Ecto neural progenitor cell (in vitro differentiated cells): ENCODE measurements at places on chromosomes 16 and 17.

DNA sequence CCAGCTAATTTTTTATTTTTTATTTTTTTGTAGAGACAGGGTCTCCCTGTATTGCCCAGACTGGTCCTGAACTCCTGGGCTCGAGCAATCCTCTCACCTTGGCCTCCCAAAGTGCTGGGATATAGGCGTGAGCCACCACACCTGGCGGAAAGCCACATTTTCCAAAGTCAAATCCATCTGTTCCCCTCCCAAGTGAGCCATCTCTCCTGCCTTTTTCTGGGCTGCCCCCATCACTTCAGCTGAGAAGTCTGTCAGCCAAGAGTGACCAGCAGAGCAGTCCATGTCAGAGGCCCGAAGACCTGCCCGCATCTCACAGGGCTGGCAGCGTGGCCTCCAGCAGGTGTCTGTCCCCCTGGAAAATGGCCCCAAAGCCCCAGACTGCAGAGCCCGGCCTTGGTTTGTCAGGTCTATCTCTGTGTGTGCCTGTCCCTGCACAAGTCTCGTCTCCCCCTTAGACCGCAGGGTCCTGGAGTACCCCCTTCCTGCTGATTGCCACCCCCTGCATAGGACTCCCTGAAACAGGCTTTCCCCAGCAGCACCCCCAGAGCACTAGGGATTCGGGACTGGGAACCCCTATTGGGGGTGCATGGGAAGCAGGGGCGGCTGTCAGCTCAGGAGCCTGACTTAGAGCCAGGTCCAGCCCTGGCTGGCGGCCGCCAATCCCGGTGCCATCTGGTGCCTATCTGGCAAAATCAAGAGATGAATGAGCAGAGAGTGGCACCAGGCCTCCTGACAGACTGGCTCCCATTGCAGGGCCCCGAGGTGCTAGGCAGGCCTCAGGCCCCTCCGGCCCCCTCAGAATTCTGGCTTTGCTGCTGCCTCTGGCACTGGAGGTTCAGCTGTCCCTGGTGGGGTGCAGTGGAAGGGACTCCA, 7.8 kb downstream of the TTYH2 start:
- no peak for DNase-seq

- no peak for DNase-seq
Measured at GRCh38 chr17:14359163-14360020, 58.5 kb downstream of the HS3ST3B1 start.

DNA sequence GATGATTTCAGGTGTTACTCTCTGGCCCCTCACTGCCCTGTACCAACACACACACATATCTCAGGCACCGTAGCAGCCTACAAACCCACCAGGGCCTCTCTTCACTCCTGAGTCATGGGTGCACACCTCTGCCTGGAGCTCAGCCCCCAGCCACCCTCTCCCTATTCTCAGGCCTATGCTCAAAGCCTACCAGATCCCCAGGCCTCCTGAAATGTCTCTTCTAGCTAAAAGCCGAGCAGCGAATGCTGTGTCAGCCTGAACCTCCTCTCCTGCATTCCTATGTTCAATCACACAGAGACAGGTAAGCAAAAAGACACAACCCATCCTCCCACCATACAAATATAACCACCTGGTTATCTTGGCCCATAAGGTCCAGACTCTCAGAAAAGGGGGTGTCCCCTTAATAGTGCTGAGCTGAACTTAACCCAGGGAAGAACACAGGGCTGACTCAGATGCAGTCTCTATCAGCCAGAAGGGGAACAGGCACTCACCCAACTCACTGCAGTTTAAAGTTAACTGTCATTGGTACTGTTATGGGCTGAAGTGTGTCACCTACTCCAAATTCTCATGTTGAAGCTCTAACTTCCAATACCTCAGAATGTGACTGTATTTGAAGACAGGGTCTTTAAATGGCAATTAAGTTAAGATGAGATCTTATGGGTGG, 62.0 kb upstream of the TEKT3 start:
- DNase-seq, result no peak

DNA sequence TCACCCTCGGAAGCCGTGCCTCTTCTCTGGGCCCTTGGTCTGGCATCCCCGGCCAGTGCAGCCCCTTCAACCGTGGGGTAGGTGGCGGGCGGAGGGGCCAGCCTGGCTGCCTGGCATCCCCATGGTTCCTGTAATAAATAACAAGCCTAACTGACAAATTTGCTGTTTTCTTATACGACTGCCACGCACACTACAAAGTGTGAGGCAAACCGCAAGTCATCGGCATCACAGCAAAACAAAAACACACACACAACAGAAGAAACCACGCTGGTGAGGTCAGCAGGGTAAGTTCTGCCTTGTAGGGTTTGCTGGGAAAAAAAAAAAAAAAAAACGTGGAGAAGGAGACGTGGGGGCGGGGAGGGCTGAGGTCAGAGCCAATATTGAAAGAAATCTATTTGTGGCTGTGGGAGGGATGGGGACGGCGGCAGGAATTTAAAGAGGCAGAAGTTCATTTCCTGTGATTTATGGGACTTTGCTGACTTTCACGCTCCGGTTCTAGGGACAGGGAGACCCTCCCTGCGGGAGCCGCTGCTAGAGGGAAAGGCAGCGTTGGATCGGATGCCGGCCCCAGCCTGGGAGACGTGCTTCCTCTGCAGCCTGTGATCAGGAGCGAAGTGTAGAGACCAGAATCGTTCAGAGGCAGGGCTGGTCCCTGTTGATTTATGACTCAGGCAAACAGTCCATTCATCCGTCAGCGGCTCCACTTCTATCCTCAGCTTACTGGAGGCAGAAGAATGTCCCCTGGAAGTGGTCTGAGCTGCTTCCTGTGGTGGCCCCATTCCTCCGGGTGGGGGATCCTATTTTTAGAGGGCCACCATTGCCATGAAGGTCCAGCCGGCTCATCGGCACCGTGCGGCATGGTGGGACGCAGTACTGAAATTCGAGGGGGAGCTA, 162.8 kb downstream of the FOXL1 start:
- no peak for DNase-seq

- peak; percentile 98 for DNase-seq
Measured at GRCh38 chr17:15341385-15341849, at the start of gene TEKT3. TEKT3 (minus strand) TSS chr17:15341597; CDS start chr17:15331585, 10,012 bp downstream.

DNA sequence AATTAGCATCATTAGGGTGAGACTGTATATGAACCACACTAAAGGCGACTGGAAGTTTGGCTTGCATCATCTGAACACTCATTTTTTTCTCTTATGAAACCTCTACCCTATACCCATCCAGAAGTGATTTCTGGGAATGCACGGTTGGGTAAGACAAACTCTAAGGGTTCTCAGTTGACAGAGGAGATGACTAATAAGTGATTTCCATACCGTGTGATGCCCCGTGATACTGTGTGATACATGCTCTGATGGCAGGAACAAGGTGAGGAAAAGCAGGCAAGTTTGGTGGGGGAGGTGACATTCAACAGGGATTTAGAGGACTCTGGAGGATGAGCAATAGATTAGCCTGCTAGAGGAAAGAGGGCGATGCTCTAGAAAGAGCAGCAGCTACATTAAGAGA, 156.4 kb upstream of the CCL2 start:
- DNase-seq, result peak; percentile 17

- no peak for DNase-seq
Measured at GRCh38 chr17:4199818-4200402, 56.9 kb downstream of the CYB5D2 start.

DNA sequence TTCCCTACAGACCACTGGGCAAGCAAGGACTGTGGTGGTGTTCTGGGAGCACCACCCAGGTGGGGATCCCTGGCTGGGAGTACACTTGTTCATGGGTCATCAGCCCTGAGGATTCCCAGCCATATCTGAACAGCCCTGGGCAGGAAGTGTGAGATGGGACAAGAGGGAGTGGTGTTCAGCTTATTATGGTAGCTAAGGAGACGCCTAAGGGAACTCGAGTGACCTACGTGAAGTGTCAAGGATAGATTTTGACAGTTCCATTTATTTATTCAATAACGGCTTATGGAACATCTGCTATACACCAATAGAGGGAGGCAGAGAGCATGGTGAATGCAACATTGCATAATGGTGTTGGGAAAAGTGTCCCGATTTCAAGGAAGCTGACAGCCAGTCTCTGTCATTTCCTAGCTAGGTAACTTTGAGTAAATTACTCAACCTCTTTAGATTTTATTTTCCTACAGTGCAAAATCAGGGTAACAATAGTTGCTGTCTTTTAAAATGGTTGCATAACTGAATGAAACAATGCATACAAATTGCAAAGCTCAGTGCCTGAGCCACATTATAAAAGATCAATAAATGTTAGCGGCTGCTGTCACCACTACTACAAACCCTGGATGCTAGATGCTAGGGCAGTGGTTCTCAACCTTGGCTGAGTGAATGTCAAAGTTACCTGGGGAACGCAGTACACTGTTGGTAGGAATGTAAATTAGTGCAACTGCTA, 534.1 kb downstream of the GRIN2A start:
- no peak for DNase-seq

DNA sequence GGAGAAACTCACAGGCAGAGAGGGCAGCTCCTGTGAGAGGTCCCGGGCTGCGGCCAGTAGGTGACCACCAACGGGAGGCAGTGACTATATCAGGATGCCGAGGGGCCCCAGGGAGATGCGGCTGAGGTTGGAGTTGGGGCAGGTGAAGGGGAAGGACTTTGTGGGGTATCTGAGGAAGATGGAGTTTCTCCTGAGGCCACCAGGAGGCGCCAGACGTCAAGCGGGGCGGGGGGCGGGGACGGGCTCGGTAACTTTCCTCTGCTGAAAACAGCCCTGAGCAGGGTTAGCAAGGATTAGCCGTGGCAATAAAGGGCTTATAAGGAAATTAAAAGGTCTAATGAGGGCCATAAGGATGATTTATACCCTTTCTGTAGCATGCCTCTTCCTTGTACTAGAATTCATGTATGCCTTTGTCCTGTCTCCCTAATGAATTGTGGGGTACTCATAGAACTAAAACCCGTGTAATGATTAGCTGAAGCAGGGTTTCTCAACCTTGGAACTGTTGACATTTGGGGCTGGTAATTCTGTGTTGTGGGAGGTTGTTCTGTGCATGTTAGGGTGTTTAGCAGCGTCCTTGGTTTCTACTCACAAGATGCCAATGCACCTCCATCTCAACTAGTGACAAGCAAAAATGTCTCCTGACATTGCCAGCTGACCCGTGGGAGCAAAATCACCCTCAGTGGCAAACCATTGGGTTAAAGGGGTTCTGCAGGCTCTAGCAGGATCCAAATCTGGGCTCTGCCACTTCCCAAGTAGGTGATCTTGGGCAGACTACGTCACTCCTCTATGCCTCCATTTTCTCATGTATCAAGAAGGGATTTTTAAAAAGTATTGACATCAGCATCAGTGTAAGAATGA, 74.8 kb upstream of the GRIN2A start:
- DNase-seq, result peak; percentile 68

DNA sequence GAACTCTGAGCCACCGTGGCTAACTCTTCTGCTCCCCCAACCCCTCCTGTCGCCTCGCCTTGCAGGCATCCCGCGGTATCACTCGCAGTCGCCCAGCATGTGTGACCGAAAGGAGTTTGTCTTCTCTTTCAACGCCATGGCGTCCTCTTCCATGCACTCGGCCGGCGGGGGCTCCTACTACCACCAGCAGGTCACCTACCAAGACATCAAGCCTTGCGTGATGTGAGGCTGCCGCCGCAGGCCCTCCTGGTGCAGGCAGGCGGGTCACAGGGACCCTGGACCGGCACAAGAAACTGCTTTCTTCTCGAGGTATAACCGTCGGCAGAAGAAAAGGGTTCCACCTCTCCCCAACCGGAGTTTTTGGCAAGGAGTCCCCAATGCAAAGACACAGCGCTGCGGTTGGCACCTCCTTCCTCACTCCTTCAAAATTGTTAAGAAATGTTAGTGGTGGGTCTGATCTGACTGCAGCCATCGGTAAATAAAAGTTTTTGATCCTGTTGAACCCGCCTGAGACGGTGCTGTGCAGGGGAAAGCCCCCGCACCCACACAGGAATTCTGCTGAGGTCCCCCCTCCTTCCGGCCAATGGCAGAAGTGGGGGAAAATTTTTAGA, 2.6 kb downstream of the FOXF1 start:
- DNase-seq, result no peak

GRCh38 chr16:49514073-49514980, 140.7 kb downstream of the C16orf78 start:
- no peak for DNase-seq
